ENCODE measurements at places on chromosomes 1 and 21. TPM values are rescaled to one million over a fixed set of nuclear protein-coding genes. Genes with fewer than 3 reads are reported as not detected.

Gene CELA2B
- polyA plus RNA-seq, result 0.31 TPM

- DNase-seq, result no peak
These were observed 75.8 kb downstream of the PGBD5 start for GRCh38 chr1:230350208-230350921.

DNA sequence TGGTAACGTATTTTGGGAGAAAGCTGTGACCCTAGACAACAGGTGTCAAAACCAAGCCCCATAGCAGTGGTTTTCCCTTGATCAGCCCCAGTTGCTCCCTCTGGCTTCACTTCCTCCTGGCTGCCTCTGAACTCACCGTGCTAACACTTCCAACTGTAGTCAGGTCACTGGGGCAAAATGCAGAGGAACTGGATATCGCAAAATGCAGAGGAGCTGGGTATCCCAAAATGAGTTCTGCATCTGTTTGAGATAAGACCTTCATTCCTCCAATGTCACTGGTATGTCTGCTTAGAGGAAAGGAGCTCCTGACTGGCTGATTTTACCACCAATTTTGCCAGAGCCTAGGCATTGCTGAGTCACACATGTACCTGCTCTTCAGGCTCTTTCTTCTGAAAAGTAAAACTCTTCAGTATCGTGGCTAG lies 19.6 kb upstream of the TACSTD2 start:
- DNase-seq, result no peak

- DNase-seq, result no peak
These were observed 656.3 kb downstream of the PTPRC start for GRCh38 chr1:199295107-199295506.

DNA sequence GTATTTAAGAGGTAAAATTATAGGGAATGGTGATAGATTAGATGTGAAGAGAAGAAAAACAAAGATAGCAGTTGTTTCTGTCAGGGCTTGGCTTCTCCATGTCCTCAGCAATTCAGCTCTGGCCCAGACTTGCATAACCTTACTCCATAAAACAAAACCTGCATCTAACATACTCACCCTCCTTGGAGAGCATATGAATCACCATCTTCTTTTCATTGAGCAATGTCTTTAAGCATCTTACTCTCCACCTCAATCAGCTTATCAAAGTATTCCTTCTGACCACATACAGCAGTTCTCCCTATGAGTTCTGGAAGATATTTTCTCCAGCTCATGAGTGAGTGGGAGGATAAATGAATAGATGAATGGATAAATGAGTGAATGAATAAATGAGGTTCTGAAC lies 49.0 kb downstream of the RAB3B start:
- DNase-seq, result no peak

DNA sequence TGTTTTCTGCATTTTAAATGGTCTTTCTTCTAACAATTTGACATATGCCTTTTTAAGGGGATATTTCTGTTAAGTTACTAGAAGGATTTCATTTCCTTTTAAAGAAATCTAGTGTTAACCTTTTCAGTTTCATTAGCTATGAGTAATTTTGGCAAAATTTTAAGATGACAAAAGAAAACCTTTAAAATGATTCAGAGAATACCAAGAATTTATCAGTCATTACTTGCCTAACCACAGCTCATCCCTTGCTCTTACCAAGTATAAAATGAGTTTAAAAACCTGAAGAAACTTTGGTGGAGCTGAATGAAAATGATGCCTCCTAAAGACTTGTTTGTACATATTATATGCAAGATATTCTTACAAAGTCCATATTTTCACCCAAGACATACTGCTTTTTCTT lies 101.7 kb downstream of the NEK7 start:
- DNase-seq, result no peak

DNA sequence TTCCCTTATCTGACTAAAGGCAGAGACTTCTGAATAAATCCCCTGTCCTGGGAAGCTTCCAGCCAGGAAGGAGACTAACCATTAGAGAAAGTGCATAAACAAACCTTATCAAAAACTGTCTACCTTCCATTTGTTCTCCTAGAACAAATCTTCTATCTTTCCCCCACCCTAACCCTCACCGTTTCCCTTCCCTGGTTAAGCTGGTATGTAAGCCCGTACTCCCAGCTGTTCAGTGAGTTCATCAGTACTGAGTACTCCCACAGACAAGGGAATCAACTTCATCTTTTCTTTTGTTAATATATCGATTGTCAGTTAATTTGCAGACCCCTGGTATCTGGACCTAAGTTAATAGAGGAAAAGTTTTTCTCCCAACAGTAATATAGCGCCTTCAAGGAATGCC lies 20.1 kb upstream of the COG2 start:
- DNase-seq, result no peak

DNA sequence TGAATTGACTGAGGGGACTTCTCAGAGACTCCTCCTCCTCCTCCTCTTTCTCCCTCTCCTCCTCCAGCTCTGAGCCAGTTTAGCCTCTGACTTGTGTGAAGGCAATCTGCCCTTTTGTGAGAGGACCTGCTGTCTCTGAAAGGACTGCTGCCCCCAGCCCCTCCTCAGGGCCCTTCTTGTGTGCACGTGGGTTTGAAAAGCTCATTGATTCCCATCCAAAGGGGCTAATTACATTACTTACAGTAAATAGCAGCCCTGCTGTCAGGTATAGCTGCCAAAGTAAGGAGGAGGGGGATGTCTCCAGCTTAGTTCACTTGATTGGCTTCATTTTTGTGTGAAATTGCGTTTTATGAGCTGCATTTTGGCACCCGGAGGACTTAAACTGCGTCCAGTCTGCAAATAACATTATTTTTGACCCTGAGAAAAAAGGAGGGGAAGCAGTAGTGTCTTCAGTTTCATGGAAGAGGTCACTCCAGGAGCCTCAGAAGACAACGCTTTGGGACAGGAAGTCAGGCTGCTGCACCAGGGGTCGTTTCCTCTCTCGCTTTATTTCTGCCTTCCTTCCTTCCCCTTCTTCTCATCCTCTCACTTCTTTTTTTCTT lies 1.8 kb upstream of the LHX9 start:
- DNase-seq, result no peak

DNA sequence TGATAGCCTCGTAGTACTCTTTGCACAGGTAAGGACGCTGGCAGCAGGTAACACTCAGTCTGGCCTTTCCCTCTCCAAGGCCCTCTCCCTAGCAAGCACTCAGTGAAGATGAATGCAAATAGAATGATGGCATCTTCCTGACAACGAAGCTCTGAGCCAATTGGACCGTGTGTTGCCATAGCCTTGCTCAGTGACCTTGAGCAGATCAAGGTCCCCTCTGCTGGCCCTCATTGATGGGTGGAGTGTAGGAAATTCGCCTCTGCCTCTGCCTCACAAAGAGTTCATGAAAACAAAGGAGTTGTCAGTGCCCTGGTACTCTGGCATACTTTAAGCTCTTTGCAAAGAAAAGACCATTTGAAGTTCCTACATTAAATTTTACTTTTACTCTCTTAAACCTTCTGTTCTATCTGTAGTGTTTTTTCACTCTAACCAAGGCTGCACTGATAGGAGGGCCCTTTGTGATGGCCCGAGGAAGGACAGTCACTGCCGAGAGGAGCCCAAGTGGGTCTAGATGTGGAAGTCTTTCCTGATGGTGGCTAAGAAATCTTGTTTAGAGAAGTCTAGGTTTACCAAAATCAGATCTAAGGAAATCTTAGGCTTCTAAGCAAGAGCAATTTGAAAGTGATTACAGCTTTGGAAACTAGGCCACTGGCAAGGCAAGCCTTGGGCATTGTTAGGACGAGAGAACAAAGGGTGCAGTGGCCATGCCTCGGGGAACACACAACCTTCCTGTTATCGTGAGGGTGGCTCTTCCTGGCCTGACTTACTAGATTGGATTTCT lies 38.2 kb downstream of the SMYD2 start:
- DNase-seq, result no peak

- no peak for DNase-seq
These were observed 1.6 kb upstream of the KDM4A start for GRCh38 chr1:43648221-43648847.

Data from renal pelvis (tissue), 12 donors.